ENCODE measurements at places on chromosomes 4 and X.
A peak's percentile ranks its signal among the peaks of the same experiment; 100 is the strongest.

- DNase-seq = no peak
These were observed 580.3 kb downstream of the FSTL5 start for GRCh38 chr4:161583549-161583948.

- DNase-seq = no peak
These were observed 234.7 kb downstream of the OR13H1 start for GRCh38 chrX:131778269-131779218.

DNA sequence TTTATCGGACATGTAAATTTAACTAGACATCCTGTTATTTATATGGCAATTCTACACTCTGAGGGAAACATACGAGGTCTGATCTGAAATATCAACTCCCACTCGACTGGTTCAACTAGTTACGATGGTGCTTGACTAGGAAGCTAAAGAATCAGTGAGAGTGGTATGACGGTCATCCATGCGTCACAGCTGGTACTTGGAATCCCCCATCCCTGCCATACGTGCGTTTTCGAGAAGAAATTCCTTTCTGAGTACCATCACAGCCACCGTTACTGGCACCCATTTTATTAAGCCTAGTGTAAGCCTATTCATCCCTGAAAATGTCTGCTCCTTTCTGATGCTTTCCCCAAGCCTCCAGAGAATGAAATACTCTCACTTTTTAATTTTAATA is 695 bp upstream of the PIGA start:
- DNase-seq = peak; percentile 35

DNA sequence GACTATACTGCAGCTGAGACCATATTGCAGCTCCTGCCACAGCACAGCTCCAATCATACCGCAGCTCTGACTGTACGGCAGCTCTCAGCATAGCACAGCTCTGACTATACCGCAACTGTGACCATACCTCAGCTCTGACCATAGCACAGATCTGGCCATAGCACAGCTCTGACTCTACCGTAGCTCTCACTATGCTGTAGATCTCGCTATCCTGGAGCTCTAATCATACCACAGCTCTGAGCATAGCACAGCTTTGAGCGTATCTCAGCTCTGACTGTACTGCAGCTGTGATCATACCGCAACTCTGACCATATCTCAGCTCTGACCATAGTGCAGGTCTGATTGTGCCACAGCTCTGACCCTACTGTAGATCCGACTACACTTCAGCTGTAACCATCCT is 139.2 kb downstream of the ASMT start:
- DNase-seq = no peak

DNA sequence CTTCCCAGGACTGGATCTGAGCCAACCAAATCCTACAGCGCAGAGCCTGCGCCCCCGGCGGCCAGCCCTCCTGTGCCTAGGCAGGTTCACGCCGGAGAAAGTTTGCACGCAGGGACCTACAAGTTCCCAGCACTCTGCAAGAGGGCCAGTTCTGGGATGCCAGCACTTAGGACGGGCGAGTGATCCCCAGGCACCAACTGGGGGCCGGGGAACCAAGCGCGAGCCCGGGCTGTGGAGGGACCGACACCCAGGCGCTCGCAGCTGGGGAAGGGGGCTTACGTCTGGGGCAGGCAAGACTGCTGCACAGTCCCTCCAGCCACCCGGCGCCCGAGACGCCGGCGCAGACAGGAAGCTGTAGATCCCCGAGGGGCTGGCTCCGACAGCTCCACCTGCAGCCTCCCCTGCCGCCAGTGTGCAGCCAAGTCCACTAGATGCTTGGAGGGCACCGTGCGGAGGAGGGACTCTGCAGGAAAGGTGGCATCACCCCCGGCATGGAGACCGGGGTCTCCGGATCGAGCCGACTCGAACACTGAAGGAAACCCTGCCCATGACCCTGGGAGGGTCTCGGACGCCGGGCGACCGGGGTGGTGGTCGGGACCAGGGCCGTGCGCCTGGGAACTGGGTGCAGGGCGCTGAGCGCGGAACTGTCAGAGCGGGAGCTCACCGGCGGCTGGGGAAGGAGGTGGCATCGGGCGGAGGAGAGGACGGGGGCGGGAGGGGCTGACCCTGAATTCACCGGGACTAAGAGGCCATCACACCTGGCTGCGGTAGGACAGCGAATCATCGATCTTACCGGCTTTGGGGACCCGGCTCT is 566 bp downstream of the CORIN start:
- peak; percentile 45 for DNase-seq

DNA sequence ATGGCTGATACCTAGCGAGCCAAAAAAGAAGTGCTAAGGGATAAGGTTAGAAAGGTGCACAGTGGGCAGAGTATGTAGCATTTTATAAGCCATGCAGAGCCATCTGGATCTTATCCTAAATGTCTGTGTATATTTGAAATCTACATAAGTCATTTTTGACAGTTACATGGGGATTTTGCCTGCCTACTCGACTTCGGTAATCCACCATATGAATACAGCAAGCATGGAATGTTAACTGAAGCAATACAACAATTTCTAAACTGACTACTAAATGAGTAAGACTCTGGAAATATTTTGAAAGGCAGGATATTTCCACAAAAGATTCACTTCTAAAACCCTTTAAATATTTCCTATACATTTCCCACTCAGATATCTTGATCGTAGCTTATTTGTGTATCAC is 122.5 kb downstream of the KCNIP4 start:
- no peak for DNase-seq

DNA sequence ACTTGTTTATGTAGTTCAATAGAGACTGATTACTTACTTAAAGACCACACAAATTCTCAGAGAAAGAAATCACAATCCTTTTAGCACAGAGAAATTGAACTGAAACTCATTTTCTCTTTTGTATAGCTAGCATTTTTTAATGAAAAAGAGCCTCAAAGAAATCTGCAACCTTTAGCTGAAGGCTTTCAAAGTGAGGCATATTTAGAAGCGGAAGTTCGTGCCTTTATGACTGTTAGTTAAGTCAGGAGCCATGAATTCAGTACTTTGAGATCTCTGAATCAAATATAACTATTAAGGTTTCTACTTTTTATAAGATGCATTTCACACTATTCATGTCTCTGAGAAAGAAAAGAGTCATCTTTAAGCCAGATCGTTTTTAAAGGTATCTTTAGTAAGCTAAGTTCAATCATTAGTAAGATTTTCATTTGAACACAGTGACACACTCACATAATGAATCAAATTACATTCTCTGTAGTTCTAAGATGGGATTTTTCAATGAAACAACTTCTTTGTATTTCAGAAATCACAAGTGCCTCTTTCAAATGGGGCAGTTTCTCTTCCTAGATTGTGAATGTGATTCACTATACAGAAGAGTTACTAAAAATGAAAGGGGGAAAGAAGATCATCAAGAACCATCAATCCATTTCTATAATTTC is 61.4 kb downstream of the SMARCA1 start:
- DNase-seq = no peak

DNA sequence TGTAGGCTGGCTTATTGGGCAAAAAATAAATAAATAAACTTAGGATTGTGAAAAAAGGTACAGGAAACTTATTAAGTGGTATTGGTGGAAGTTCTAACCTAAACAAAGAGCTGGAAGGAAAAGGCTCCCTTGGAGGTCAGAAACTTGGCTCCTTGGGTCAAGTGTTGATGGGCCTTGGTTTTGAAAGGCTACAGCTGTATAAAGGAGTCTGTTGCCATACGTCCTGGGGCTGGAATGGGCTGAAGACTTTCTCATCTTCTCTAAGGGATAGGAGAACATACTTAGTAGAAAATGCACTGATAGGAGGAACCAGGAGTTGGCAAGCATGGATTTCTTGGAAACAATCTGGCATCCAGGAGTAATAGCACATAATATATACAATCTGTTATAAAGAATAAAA is 56.6 kb downstream of the PDLIM5 start:
- DNase-seq = no peak

DNA sequence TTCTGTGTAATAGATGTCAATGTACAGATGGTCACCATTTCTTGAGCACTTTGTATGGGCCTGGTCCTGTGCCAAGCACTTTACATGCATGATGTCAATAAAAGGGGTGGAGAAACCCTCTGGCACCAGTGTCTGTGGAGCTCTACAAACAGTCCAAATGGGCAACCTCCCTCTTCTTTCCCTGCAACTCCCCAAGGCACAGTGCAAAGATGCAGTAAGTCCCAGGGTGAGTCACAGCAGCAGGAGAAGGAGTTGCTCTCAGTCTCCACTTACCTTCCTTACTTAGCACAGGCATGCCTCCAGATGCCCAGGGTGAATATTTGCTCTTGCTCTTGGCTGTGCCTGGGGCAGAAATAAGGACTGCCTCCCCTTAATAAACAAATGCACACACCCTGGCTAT is 4.3 kb downstream of the OCIAD2 start:
- no peak for DNase-seq

- no peak for DNase-seq
These were observed 150.1 kb downstream of the PJA1 start for GRCh38 chrX:69015156-69015555.

DNA sequence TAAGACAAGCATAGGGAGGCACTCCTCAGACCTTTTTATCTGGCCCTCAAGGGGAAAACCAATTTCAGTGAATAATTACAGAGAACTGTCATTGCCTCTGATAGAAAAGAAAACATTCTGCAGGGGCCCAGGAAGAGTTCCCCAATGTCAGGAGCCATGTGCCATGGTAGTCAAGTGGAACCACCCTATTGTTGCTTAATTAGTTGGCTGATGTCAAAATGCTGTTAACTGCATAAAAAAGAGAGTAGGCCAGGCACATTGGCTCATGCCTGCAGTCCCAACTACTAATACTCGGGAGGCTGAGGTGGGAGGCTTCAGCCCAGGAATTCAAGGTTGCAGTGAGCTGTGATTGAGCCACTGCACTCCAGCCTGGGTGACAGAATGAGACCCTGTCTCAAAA is 28.6 kb upstream of the OGT start:
- DNase-seq = no peak

DNA sequence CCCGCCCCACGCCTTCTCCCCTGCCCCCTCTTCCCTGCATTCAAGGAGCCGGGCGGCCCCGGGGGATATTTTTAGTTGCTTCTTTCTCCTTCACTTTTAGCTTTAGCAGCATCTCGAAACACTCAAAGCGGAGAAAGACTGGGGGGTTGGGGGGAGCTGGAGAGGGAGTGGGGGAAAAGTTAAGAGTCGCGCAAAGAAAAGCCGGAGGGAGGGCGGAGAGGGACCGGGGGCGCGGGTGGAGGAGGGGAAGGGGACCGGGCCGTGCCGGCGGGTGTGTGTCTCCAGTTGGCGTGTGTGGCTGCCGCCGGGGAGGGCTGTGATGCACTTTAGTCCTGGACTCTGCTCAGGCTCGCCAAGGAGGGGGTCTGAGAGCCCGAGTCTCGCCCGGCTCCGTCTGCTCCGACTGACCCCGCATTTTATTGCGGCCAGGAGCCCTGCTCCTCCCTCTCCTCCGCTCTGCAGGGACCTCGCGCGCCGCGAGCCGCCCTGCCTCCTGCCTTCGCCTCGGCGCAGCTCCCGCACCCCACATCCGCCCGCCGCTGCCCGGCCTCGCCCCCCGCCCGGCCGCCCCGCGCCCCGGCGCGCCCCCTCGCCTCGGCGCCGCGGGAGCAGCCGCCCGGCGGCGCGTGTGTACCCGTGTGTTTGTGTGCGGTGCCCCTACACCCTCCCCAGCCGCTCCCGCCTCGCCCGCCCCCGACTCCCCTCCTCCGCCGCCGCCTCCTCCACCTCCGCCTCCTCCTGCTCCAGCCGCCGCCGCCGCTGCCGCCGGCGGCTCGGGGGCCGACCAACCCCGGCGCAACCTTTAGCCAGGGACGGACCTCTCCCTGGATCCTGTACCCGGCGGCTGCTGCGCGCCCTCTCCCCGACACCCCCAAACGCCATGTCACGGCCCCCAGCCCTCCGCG is 1.4 kb downstream of the ZNF827 start:
- peak; percentile 49 for DNase-seq

GRCh38 chr4:107862658-107863057 is 37.9 kb downstream of the SGMS2 start:
- DNase-seq = no peak

DNA sequence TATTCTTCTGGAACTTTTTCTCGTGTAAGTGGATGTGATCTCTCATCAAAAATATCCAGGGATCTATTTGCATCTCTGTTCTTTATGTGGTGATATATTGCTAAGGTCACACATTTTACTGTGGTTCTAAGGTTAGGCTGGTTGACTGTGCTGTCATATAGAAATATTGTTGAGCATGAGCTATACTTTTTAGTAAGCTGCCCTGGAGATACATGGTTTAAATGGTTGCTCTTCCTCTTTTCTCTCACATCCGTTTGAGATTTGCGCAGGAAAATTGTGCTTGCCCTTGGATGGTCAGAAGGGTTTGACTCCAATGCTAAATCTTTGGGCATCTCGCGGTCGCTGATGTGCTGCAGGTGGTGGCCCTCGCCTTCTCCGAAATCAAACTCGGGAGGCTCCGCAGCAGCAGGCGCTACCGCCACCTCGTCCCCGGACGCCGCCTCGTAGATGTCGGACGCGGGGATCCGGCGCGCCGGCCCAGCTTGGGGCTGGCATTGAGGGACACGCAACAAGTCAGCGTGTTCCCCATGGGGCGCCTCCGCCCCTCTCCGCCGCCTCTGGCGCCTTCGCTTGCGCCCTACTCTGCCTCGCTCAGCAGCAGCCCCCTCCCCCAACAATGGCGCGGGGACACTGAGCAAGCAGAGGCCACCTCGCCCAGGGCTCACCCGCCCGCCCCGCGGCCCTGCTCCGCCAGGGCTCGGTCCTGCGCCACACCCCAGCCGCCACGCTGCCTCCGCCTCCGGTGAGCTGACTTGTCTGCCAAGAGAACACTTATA is 154.5 kb downstream of the MSN start:
- DNase-seq = peak; percentile 54

GRCh38 chrX:13495232-13495631 is 74.2 kb upstream of the EGFL6 start:
- no peak for DNase-seq

DNA sequence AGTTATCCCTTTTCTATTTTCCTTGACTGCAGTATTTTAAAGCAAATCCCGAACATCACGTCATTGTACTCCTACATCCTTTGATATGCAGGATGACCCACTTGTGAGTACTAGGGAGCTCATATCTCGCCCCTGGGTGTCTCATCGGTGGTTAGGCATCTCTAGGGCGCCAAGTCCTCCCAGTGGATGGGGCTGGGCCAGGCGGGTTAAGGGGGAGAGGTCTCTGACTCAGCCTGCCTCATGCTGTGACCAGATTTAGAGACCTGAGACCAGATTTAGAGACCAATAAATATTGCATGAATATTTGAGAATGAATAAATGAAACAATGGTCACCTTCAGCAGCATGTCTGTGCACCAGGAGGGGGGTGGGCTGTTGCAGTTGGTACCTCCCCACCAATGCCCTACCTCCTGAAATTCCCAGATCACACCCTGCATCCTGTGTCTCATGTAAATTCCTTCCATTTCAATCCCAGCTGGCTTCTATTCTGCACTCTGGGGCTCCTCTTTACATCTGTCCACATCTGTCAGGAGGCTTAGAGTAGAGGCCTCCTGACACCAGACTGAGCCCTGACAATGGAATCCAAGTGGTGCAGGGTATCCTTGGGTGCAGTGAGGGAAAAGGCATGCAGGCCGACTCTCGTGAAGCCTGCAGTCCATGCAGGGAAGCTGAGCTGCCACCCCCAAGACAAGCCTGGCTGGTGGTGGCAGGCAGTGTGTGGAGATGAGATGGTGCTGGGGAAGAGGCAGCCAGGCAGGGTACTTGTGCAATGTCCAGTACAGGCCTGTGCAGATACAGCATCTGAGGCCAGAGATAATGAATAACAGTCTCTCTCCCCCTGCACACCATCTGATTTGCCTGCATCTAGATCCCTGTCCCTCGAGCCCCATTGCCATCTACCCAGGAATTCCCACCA is 5.2 kb downstream of the APLN start:
- no peak for DNase-seq

GRCh38 chr4:114082348-114082747 is 102.9 kb upstream of the ARSJ start:
- no peak for DNase-seq
